ENCODE measurements at places on chromosomes 1 and 21. TPM values are rescaled to one million over a fixed set of nuclear protein-coding genes. Genes with fewer than 3 reads are reported as not detected.
A peak's percentile ranks its signal among the peaks of the same experiment; 100 is the strongest.

- DNase-seq = no peak
Measured at GRCh38 chr1:151860504-151861187, 7.1 kb upstream of the THEM5 start.

Gene MYOG
- not detected for total RNA-seq

DNA sequence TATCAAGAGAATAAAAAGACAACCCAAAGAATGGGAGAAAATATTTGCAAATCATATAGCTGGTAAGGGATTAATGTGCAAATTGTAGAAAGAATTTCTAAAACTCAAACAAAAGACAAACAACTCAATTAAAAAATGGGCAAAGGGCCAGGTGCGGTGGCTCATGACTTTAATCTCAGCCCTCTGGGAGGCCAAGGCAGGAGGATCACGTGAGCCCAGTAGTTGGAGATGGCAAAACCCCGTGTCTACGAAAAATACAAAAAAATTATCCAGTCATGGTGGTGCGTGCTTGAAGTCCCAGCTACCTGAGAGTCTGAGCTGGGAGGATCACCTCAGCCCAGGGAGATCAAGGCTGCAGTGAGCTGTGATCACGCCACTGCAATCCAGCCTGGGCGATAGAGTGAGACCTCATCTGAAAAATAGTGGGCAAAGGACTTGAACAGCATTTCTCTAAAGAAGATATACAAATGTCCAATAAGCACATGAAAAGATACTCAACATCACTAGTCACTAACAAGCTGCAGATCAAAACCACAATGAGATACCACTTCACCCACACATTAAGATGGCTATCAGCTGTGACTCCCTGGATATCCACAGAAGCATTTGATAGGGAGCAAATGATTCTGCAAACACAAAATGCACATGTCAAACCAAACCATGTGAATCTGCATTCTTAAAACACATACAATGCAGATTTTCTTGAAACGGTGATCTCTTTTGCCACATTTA, 20.9 kb downstream of the SLC30A1 start:
- no peak for DNase-seq

GRCh38 chr1:206895325-206895724, 1.9 kb upstream of the IL24 start:
- no peak for DNase-seq

DNA sequence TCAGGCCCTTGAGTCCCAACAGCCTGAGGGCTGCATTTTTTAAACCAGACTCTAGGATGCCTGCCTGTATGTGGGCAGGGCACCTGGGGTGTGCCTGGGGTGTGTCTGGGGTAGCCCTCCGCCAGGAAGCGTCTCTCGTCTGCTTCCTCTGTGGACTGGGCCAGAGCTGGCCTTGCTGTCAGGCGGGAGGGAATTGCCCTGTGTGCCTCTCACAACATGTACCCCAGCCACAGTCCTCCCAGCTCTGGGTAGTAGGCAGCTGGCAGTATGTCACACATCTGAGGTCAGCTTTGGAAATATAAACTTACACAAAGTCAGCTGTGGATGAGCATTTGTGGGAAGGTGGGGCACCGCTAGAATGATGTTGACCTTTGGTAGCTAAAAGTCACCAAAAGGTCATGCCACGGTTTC, 13.0 kb downstream of the TRAF5 start:
- DNase-seq = no peak

- no peak for DNase-seq
Measured at GRCh38 chr1:204293605-204294337, 66.0 kb downstream of the PLEKHA6 start.

DNA sequence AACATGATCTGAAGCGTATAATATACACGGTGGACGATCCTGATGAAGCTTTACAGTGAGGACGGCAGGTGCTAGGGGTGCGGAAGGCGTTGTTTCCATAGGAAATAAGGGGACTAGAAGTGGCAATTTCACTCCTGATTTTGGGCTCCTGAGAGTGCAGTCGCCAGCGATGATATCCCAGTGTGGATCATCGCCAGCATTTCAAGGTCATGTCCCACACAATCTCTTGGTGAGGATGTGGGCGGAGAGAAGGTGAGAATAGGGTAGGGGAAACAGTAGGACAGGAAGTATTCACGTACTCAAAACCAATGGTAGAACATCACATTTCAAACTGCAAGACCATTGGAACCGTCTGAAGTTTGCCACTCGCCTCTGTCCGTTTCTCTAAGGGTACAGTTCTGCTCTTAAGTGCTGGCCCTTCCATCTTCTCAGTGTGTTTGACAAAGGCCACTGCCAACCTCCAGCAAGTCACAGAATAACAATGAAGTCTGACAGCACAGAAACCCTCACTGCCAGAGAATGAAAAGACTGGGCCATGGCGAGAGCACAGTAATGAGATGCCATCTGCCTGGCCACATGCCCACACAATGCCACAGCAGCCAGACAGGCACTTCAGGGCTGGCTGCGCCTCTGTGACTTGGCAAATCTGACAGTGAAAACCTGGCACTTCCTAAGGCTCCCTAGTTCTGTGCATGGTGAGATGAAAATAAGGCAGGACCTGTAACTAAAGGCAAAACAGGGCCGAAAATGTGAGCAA, 27.9 kb downstream of the PCSK9 start:
- DNase-seq = no peak

DNA sequence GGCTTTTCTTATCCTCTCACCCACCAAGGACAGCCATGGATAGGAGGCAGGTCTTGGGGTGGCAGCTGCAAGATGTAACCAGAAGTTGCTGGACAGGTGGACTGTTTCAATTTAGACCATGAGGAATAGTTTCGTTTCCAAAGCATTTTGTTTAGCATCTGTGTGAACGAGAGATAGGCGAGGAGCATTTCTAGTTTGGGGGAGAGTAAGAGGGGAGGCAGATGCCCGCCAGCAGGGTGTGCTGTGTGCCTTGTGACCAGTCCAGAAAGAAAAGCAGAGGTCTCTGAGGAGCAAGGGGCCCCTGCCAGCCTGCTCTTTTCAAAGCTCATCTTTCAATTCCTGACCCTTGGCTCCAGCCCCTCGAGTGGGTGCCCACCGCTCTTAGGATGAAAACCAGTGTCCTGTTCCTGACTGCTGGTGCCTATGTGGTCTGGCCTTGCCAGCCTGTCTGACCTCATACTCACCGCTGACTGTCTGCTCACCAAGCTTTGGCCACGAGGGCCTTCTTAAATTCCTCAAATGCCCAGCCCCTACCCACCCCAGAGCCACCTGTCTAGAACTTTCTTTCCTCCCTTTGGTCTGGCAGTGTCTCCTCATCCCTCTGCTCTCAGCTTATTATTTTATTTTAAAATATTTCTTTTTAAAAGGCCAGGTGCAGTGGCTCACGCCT, 8.5 kb downstream of the SERINC2 start:
- DNase-seq = no peak

DNA sequence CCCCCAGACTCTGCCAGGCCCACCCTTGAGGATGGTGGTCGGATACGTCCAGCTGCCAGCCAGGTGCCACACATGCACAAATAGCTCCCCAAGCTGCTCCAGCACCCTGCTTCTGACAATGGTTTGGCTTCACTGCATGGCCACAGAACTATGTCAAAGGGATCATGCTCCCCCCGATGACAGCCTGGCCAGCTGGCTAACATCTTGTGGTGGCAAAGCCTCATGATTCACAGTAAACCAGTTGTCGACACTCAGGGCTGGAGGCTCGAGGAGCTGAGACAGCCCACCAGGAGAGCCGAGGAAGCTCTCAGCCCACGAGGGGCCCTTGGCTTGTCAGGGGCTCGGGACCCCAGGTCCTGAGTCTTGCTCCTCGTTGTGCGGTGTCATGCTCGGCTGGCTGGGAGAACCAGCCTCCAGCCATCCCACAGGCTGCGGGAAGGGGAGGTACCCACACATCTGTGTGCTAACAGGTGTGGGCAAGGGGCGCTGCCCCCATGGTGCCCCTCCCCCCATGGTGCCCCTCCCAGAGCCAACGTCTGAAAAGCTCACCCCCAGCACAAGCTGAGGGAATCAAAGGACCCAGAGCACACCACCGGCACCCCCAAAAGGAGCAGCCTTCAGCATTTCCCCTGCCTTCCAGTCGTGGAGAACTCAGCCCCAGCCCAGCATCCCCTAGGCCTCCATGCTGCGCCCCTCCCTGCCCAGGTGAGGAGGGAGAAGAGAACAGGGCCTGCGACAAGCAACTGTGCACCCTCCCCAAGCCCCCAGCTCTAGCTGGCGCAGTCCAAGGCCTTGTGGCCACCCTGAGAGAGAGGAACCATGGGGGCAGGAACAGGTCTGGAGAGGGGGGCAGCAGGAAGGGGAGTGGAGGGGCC, 41.2 kb downstream of the KIF21B start:
- no peak for DNase-seq

- DNase-seq = no peak
Measured at GRCh38 chr1:177223359-177223758, 52.6 kb downstream of the BRINP2 start.

Gene GCSAML
- total RNA-seq = not detected

Gene BEND5
- total RNA-seq = not detected

Gene KRTAP19-1
- not detected for total RNA-seq

DNA sequence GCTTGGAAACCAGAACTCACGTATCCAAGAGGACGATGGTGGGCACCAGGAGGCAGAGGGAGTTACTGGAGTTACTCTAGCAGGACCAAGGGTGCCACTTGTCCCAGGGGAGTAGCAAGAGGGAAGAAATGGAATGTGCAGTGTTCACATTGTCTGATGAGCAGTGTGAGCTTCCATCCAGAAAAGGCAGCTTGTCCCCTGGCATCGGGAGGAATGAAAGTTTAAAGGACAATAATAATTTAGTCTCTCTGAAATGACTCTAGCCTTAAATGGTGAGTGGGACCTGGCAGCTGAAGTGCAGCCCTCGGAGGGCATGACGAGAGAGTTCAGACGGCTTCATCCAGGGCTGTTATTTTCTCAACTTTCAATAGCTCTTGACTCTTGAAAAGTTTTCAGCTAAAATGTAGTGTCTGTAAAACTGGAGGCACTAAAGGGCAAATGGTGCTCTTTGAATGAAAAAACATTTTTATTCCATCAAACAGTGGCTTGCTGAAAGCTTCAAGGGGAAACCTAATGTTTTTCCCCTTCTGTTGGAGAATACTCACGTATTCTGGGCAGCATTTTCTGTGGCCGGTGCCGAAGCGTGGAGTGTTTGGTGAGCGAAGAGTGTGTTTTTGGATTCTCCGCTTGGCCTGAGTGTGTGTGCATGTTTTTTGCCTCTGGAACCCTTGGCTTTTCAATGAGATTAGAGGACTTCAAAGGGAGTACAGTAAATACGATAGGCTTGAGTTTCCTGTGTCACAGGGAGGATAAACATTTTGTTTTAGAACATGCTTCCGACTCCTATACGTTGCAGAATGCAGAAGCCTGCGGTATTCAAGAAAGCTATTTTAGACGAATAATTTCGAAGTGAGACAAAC, 157.3 kb downstream of the GALNT2 start:
- DNase-seq = no peak

Gene KRTAP13-2
- not detected for total RNA-seq

- DNase-seq = peak; percentile 84
Measured at GRCh38 chr21:34029743-34030528, 43.4 kb upstream of the MRPS6 start.

Gene CRYAA
- total RNA-seq = not detected

DNA sequence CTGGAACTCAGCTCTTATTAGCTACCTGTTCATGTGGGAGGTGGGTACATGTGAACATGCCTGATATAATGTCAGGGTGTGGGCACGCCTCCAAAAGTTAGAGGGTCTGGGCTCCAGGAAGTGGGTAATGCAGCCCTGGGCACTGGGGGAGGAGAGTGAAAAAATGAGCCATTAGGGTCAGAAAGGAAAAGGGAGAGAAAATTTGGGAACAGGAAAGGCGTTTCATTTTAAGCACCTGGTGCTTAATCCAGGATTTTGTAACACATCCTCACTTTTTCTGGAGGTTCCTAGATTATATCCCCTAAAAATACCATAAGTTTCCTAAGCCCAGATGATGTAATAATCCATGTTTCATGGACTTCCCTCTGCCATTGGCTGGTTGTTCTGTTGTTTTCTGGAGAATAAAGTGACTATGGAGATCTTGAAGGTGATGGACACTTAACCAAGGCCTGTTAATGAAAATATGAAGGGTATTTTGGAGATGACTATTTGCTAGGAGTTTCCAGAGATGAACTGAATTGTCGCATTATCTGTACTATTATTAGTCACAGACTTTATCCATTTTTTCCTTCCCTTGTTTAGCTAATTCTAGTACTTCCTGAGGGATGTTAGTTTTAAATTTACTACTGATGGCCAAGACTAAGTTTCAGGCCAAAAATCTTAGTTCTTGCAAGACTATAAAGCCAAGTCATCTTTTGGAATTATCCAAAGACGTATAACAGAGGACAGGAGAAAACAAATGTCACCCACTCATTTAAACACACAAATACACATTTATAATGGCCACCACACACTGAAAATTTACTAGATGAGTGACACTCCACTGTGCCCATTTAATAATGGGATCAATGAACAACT, 24.4 kb upstream of the TARBP1 start:
- no peak for DNase-seq

- DNase-seq = no peak
Measured at GRCh38 chr1:58773406-58773840, 10.4 kb downstream of the JUN start.

DNA sequence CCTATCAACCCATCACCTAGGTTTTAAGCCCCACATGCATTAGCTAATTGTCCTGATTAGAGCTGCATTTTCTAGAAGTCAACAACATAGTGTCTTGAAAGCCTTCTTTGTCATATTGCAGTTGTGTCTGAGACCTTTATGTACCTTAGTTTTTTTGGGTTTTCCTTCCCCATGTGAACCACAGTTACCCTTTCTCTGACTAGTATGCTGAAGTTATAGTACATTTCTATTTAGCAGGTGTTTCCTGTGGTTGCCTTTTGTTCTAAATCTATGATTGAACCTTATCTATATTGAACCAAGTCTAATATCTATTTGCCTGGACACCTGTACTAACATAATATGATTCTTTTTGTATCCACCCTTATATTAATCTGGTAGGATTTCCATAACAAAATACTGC, 135.6 kb downstream of the ST6GALNAC3 start:
- DNase-seq = no peak

- DNase-seq = no peak
Measured at GRCh38 chr1:202329891-202330290, 11.8 kb downstream of the UBE2T start.

GRCh38 chr1:23930861-23931490, 17.8 kb upstream of the CNR2 start:
- DNase-seq = no peak

Gene SYT11
- 0.17 TPM for total RNA-seq

DNA sequence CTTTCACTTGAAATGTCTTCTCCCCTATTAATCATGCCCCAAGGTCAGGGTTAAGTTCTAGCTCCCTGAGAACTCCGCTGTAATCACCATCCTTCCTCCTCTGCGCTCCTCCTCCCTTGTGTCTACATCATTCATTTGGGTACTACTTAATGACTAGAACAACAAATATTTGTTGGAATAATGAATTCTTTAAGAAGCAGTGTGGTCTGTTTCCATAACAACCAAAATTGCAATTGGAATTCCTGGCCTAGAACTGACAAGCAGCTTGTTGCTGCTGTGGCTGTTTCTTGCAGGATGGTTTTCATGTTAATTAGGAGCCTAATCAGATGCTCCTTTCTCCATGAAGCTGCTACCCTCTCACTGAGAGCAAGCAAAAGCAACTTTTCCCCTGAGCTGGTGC, 192.5 kb downstream of the ZZZ3 start:
- DNase-seq = no peak

DNA sequence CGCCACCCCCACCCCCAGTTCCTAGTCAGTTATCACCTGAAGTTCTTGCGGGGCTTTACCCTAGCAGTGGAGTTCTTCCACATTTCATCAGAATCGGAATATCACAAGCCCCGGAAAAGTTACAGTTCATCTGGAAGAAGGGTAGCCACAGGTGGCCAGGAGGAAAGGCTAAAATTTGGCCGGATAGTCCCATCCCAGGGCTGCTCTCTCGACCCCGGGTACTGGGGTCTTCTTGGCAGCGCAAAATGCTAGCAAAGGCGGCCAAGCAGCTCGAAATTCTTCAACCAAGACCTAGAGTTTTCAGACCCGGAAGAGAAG, 7.9 kb downstream of the HLX start:
- DNase-seq = no peak
